ENCODE measurements at places on chromosomes 2 and 18.
A peak's percentile ranks its signal among the peaks of the same experiment; 100 is the strongest.

GRCh38 chr2:8587920-8588830 lies 93.7 kb upstream of the ID2 start:
- H3K4me1 ChIP-seq: peaks cover 36% of the 10 kb centered on the region
- H3K36me3 ChIP-seq: no peaks in the 10 kb centered on the region
- H3K27me3 ChIP-seq: peaks cover 3% of the 10 kb centered on the region
- DNase-seq: no peak
- no peak overlapping the region for H3K27ac ChIP-seq

- H3K36me3 ChIP-seq: no peaks in the 10 kb centered on the region
- peaks cover 3% of the 10 kb centered on the region for H3K27me3 ChIP-seq
- H3K4me1 ChIP-seq: no peaks in the 10 kb centered on the region
- peak; percentile 62 for DNase-seq
- no peak overlapping the region for H3K27ac ChIP-seq
Measured at GRCh38 chr2:100242891-100243619, 79.2 kb downstream of the LONRF2 start.

DNA sequence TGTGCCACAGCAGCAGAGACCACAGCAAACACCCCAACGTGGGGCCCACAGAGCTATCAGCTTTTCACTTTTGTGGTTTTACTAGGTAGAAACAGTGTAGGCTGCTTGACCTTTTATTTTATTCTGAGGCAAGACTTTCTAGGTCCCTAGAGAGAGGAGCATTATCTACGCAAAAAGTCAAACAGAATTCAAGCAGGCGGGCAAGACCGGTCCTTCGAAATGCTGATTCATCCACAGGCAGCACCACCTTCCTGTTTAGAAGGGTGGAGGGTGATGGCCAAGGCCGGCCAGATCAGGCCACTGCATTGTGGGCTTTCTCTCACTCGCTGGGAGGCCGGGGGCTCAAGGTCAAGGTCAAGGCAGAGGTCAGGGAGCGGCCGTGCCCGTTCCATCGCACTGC lies 573.0 kb downstream of the GALR1 start:
- no peak overlapping the region for H3K4me3 ChIP-seq
- H3K36me3 ChIP-seq: no peaks in the 10 kb centered on the region
- H3K4me1 ChIP-seq: no peaks in the 10 kb centered on the region
- no peaks in the 10 kb centered on the region for H3K27me3 ChIP-seq

GRCh38 chr2:136863874-136864273 lies 98.5 kb downstream of the THSD7B start:
- no peak overlapping the region for H3K27ac ChIP-seq
- H3K36me3 ChIP-seq: no peaks in the 10 kb centered on the region
- DNase-seq: no peak
- H3K27me3 ChIP-seq: no peaks in the 10 kb centered on the region

DNA sequence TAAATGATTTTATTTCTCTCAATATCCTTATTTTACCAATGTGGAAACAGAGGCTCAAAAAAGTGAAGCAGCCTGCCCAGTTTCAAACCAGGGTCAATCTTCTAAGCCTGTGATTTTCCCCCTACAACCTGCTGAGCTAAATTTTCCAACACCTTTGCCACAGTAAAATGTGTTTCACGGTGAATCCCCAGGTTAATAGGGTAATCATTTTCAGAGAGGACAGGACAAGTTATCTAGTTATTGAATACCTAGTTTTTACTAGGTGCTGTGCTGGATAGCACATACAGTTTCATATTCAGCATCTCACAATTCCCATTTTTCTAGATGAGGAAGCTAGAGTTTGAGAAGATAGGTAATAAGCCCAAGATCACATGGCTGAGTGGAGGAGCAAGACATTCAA lies 236.6 kb downstream of the PTH2R start:
- no peak for DNase-seq
- no peak overlapping the region for H3K4me3 ChIP-seq
- H3K4me1 ChIP-seq: no peaks in the 10 kb centered on the region
- H3K27me3 ChIP-seq: no peaks in the 10 kb centered on the region
- no peak overlapping the region for H3K27ac ChIP-seq

DNA sequence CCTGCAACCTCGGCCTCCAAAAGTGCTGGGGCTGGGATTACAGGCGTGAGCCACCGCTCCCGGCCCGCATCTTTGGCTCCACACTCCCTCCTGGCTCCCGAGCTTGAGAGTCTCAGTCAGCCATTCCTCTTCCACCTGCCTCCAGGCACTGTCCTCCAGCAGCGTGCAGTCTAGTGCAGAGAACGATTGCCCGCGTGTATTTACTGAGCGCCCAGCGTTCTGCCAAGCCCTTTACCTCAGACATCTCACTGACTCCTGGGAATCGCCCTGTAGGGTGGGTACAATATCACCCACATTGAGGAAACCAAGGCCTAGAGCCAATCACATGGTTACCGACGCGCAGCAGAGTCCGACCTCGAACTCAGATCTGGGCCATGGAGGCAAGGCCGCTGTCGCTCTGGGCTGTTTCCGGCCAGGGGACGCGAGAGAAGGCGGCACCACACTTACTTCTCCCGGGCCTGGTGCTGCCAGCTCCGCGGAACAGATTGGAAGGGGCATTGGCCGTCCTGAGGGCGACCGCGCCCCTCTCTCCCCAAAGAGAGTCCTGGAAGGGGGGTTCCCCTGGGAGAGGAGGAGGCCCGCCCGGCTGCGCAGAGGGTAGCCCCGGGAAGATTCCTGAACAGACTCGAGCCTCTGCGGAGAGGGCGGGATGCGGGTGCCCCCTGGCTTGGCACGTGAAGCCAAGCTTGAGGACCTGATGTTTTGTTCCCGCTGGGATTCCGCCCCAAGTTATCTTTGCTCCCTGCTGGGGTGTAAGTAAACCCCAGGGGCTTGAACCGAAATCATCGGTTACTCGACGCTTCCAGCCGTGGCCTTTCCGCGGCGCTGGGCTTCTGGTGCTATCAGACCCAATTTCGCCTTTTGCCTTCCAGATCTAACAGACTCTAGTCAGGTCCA lies 5.2 kb upstream of the DLX2 start:
- DNase-seq: no peak
- H3K36me3 ChIP-seq: peaks cover 6% of the 10 kb centered on the region
- peaks cover 43% of the 10 kb centered on the region for H3K4me1 ChIP-seq

DNA sequence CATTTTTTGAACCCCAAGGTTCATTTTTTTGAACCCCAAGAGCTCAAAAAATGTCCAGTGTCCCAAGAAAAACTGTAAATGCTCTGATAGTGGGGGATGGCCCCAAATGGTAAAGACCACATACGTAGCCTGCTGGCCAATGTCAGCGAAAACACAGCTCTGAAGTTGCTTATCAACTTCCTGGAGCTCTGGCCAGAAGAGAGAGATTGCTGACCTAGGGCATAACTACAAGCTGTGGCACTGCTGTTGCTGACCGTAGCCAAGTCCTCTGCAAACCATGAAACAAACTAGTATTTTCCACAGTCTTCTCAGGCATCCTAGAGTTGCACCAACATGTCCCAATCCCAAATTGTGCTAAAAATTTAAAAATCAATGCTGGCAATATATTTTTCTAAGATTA lies 50.9 kb downstream of the REEP1 start:
- no peak overlapping the region for H3K27ac ChIP-seq
- no peak for DNase-seq
- H3K36me3 ChIP-seq: no peaks in the 10 kb centered on the region
- H3K27me3 ChIP-seq: peaks cover 12% of the 10 kb centered on the region

GRCh38 chr2:20450201-20450999 lies 3.5 kb downstream of the RHOB start:
- peaks cover 42% of the 10 kb centered on the region for H3K27me3 ChIP-seq
- no peak overlapping the region for H3K4me3 ChIP-seq
- DNase-seq: no peak
- no peaks in the 10 kb centered on the region for H3K36me3 ChIP-seq
- no peak overlapping the region for H3K27ac ChIP-seq

DNA sequence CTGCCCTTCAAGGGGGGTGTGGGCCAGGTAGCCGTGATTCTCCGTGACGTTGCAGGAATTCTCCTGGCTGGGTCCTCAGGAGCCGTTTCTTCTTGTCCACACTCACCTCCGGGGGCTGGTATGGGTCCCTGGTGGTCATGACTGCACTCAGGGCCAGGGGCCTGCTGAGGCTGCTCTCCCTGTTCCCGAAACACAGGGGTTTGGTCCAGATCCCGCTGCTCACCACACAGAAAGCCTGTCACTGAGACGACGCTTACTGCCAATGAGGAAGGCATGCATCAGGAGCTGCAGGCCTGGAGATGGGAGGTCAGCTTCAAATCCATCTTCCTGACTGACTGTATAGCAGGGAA lies 160.7 kb downstream of the RTP5 start:
- peaks cover 47% of the 10 kb centered on the region for H3K4me1 ChIP-seq
- peaks cover 15% of the 10 kb centered on the region for H3K36me3 ChIP-seq
- peaks cover 19% of the 10 kb centered on the region for H3K27me3 ChIP-seq
- no peak for DNase-seq
- H3K27ac ChIP-seq: peak overlapping the region; percentile 58

GRCh38 chr2:174336501-174337336 lies 2.0 kb downstream of the SP9 start:
- peaks cover 72% of the 10 kb centered on the region for H3K27me3 ChIP-seq
- H3K27ac ChIP-seq: no peak overlapping the region
- no peaks in the 10 kb centered on the region for H3K36me3 ChIP-seq
- peaks cover 42% of the 10 kb centered on the region for H3K4me1 ChIP-seq
- H3K4me3 ChIP-seq: peak overlapping the region; percentile 58
- no peak for DNase-seq

GRCh38 chr2:72911256-72911655 lies 6.1 kb upstream of the EMX1 start:
- no peak overlapping the region for H3K27ac ChIP-seq
- H3K36me3 ChIP-seq: no peaks in the 10 kb centered on the region
- no peak for DNase-seq
- H3K4me1 ChIP-seq: peaks cover 9% of the 10 kb centered on the region
- peaks cover 79% of the 10 kb centered on the region for H3K27me3 ChIP-seq

DNA sequence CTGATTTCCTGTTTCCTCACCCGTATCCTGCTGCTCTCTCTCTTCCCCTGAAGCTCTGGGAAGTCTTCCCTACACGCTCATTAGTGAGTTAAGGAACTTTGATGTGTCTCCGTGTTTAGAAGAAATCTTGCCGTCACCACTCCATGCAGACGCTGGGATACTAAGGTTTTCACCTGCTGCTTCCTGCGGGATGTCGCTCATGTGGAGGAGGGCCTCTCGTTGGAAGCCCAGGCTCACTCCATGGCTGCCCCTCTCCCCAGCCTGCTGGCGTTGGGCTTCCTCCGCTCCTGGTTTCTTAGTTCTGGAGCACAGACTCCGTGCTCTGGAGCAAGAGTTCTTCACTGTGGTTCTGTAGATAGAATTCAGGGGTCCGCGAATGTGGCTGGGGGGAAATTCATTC lies 326.3 kb downstream of the GBX2 start:
- no peaks in the 10 kb centered on the region for H3K27me3 ChIP-seq
- H3K36me3 ChIP-seq: no peaks in the 10 kb centered on the region

- H3K27me3 ChIP-seq: no peaks in the 10 kb centered on the region
- DNase-seq: peak; percentile 35
- peaks cover 94% of the 10 kb centered on the region for H3K4me1 ChIP-seq
- peak overlapping the region; percentile 72 for H3K4me3 ChIP-seq
- H3K27ac ChIP-seq: peak overlapping the region; percentile 94
- peaks cover 79% of the 10 kb centered on the region for H3K36me3 ChIP-seq
Measured at GRCh38 chr2:162058973-162059668, 14.9 kb downstream of the DPP4 start.

- no peaks in the 10 kb centered on the region for H3K27me3 ChIP-seq
- no peak for DNase-seq
- no peaks in the 10 kb centered on the region for H3K4me1 ChIP-seq
- no peak overlapping the region for H3K4me3 ChIP-seq
- H3K27ac ChIP-seq: no peak overlapping the region
- no peaks in the 10 kb centered on the region for H3K36me3 ChIP-seq
Measured at GRCh38 chr18:40215979-40216378, 1739.1 kb upstream of the PIK3C3 start.

DNA sequence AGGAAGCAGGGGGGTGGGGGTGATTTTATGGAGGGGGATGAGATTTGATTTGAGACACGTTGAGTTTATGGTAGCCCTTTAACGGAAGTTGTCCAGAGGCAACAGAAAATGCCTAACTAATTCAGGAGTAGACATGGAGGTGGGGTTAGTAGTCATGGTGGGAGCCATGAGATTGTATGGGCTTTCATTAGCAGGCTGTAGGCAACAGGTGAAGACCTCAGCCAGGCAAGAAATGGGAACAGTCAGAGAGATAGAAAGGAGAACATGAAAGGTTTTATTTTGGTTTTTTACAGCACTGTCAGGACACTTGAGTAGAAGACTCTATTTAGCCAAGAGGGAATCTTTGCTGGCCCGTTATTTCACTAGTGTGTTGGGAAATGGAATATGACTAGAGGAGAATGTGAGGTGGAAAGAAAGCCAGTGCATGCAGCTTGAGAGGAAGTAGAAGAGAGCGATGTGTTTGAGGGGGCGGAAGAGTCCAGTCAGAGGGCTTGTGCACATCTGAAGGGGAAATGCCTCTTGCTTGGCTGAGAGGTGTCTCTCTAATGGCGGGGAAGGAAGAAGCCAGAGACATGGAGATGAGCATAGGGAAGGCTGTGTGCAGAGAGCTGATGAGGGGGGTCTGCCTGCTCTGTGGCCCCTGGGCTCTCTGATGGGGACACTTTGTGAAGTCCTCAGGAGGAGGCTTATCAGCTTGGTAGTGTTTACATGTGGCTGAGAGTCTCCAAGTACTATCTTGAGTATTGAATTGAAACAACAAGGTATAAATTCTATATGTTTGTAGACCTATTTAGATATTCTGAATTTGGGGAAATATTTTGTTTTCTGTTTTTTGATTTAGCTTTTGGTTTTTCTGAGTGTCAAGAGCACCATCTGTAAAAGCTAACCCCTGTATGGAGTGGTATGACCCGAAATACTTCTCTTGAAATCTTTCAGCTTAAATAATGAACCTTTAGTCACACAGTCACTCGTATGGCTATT lies 66.9 kb upstream of the ITM2C start:
- no peak overlapping the region for H3K4me3 ChIP-seq
- peaks cover 31% of the 10 kb centered on the region for H3K4me1 ChIP-seq
- H3K27ac ChIP-seq: no peak overlapping the region
- H3K36me3 ChIP-seq: peaks cover 62% of the 10 kb centered on the region

- no peaks in the 10 kb centered on the region for H3K36me3 ChIP-seq
- H3K27me3 ChIP-seq: no peaks in the 10 kb centered on the region
- no peaks in the 10 kb centered on the region for H3K4me1 ChIP-seq
- H3K27ac ChIP-seq: no peak overlapping the region
Measured at GRCh38 chr2:120847700-120848321, 112.1 kb downstream of the GLI2 start.

DNA sequence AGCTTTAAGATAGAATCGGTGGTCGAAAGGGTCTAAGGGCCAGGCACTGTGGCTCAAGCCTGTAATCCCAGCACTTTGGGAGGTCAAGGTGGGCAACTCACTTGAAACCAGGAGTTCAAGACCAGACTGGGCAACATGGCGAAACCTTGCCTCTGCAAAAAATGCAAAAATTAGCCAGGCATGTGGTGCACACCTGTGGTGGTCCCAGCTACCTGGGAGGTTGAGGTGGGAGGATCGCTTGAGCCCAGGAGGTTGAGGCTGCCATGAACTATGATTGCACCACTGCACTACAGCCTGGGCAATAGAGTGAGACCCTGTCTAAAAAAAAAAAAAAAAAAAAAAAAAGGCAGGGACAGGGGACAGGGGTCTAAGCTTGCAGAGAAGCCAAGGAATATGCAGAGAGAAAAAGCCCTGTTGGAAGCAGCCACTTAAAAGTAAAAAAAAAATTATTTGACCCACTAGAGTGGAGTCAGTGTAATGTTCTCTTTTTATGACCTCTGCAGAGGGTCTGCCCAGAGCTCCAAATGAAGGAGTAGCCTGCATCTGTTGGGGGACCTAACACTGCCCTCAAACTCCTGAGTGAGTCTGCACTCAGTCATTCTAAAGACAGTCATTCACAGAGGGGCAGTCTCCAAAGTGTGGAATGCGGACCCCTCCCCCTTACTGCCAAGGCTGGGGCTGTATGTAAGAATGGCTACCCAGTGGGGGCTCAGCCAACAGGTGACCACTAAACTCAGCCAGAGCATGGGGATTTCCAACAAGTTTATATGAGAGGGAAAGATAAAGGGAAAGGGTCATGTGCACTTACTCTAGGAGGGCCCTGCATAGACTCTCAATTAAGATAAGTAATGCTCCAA lies 118.5 kb upstream of the CDCA7 start:
- H3K27me3 ChIP-seq: no peaks in the 10 kb centered on the region
- H3K4me3 ChIP-seq: no peak overlapping the region
- no peak overlapping the region for H3K27ac ChIP-seq
